ENCODE measurements at places on chromosomes 3 and 15.

DNA sequence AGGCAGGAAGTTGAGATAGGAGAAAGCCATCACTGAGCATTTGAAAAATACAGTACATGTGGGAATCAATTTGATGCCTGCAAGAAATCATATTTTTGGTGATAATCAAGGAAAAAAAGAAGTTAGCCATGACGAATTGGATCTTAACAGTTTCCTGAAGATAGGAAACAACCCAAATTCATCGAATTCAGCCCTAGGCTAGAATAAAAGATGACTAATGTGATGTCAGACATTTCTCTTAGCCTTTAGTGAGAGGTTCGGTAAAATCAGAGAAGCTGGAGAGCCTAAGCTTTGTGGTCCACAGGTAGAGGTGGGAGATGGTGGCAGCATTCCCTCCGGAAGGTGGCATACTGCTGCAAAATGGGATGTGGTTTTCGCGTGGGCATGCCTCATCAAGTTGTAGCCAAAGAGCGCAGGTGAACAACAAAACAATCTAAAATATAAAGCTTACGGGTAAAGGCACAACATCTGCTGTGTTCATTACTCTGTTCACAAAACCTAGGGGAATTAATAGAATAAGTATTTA is 144.1 kb upstream of the ALCAM start:
- DNase-seq: no peak

GRCh38 chr15:62307551-62307950 is 142.5 kb upstream of the C2CD4B start:
- DNase-seq: no peak

DNA sequence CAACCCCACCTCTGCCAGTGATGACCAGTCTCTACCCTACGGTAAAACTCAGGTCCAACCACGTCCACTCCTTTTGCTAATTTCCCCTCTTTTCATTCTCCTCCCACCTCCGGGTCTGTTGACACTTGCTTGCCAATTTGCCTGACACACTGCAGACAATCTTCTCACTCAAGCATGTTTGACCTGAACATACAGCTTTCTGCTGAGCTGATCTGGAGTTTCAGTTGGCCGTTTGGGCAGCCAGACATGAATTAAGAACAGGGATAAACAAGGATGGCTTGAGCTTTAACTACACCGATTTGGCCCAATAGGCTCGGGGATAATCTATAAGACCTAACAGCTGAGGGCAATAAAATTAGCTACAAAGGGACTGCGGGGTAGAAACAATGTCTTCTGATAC is 758.6 kb upstream of the CFAP20DC start:
- no peak for DNase-seq

- DNase-seq: no peak
Measured at GRCh38 chr3:146948186-146948585, 343.0 kb upstream of the PLSCR5 start.

- no peak for DNase-seq
Measured at GRCh38 chr15:41634072-41634626, 26.1 kb upstream of the MGA start.

- DNase-seq: no peak
Measured at GRCh38 chr3:192068464-192069254, 607.7 kb downstream of the PYDC2 start.

- peak; percentile 38 for DNase-seq
Measured at GRCh38 chr3:134197681-134198261, 52.9 kb downstream of the RYK start.

DNA sequence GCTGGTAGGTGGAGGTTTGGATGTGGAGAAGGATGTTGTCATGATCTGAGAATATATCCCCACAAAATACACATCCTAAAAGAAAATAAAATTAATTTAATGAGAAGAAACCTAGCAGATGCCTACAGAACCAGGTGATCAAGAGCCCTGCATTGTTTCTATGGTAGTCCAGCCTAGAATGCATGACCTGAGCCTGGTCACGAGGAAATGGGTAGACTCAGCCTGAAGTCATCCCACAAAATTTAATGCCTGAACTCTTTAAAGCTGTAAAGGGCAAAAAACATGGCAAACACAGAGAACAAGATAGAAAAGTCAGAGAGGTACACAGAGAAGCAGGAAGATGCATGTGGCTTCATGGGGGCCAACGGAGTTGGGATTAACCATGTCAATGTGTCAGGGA is 36.0 kb downstream of the LDHAL6B start:
- DNase-seq: no peak

DNA sequence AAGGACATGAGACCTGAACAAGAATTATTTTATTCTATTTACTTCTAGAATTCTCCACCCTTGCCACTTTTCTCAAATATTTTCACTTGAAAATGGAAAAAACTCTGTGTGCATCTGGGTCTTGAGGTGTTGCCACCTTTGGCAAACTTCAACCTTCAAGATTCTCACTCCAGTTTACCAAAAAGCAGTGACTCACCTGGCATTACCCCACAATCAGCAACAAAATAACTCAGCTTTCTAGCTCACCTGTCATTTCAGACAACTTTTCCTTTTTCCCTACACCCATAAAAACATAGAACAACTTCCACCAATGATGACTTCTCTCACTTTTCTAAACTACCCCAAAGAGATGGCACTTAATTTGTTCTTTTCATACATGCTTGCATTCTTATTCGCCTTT is 115.8 kb downstream of the DUT start:
- no peak for DNase-seq

- DNase-seq: peak; percentile 22
Measured at GRCh38 chr15:90364251-90364650, 12.2 kb downstream of the ZNF774 start.

DNA sequence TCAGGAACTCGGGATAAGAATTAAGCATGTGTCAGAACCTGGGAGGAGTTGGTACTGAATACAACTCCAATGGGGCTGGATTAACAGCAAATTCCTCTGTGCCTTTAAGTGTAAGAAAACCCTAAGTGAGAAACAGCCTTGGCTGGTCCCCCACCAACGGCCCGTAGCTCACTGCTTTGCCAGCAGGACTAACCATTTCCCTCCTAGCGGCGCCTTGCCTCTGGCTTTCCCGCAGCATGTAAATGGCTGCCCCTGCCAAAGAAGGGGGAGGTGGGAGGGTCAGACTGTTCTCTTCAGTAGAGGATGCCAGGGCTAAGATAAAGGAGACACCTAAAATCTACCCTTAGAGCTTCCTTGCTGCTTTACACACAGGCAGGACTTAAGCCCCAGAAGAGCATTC is 51.0 kb upstream of the SH3GL3 start:
- DNase-seq: no peak

- no peak for DNase-seq
Measured at GRCh38 chr15:57772223-57772957, 65.9 kb downstream of the POLR2M start.

DNA sequence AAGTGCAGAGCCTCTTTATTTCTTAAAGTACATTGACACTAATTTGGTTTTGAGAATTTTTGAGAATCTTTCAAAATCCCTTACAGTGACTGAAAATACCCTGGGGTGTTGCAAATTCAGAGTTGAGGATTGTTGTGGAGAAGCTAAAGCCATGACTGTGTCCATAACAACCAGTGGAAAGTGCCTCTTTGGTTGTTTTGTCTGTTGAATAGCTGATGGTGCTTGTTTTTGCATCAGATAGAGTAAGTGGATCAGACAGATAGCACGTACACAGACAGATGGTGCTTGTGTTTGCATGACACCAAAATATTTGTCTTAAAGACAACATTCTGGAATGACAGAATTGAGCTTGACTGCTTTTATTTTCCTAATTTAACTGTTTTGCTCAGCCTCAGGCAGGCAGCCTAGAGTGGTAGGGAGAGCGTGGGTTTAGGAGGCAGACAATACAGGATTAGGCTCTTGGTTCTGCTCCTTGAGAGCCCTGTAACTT is 265.0 kb downstream of the IL20RB start:
- DNase-seq: no peak

- DNase-seq: no peak
Measured at GRCh38 chr3:120816728-120817127, 74.2 kb downstream of the GTF2E1 start.

DNA sequence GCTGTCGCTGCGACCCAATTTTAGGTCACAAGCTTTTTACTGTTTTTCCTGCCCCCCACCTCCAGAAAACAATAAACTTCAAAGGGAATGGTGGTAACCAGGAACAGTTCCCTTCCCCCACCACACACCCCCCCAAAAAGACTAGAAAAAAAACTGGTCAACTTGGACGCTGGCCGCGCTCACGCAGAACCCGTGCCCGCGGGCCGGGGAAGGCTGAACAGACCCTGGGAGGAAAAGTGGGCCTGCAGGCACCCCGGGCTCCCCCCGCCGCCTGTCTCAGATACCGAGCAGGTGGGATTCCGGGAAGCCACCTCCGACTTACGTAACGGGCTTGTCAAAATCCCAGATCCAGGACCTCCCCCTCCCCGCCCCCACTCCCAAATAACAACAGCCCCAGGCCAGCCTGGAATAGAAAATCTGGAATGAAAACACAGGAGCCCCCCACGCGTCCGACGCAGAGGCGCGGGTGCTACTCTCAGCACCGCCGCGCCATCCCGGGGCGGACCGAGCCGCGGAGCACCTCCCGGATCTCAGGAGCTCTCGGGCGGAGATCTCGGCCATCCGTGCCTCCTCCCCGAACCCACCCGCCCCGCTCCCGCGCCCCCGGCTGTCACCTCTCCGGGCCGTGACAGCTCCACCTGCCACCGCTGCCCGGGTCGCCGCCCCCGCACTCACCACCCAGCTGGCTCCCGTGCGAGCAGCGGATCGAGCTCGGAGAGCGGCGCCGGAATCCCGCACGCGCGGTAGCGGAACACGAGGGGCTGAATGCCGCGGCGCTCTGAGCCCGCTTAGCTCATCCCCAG is 557 bp downstream of the DENND4A start:
- DNase-seq: no peak

DNA sequence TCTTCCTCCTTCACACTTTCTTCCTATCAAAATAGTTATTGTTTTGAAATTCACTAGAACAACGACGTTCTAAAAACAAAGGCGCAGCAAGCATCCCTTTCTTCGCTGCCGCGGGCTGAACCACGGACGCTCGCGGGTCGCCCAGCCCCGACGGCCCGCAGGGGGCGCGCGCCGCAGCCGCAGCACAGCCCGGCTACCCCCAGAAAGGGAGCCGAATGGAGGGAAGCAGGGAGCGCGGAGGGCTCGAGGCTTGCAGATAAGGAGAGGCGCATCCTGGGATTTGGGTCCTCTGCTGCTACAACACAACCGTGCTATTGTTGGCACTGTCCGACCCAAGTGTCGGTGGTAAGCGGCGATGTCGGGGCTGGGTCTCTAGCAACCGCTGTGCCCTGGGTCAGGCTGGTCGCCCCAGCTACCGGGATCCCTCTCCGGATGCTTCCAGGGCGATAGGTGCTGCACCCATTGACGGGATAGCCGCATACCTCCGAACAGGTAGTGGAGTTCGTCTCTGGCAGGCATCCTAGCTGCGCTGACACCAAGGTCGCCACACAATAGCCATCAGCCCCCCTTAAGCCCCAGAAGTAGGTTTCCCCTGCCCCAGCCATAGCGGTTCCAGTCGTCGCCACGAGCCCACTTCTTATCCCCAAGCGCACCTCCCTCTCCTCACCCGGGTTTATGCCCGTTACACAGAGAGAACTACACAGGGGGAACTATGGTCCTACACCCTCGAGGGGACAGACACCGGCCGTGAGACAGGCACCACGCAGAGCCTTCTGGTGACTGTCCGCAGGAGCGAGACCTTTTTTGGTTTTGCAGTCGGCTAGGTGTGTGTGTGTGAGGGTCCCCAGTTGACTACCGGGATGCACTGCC is 6.0 kb downstream of the ONECUT1 start:
- DNase-seq: no peak

GRCh38 chr15:71411538-71412482 is 296.5 kb downstream of the THSD4 start:
- no peak for DNase-seq

DNA sequence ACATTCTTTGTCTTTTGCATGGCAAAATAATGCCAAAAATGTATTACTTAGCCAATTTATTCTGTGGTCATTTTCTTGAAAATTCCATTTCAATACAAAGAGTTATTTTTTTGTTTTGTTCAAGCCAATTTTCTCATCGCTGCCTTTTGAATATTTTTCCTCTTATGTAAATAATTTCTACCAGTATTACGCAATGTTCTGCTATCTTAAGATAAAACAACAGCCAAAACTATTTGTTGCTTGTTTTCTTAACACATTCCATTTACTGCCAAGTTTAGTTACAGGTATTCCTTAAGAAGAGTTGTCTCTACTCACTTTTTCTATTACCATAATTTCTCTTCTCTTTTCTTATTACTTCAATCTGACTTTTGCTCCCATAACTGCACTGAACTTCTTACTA is 163.1 kb downstream of the ROBO1 start:
- DNase-seq: no peak

All from NCI-H460 (cell line).